ENCODE measurements at places on chromosomes 16 and 17.

DNA sequence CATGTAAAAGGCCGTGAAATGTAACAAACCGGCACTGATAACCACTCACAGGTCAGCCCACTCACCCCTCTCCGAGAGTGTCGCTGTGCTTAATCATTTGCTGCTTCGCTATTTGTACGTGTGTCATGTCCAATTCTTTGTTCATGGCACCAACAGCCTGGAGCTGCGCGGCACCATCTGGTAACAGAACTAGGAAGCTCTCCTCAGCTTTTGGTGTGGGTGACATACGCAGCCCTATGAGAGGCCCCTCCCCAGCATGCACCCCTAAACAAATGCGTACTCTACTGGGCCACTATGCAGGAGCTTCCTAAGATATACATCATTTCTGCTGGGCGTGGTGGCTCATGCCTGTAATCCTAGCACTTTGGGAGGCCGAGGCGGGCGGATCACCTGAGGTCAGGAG, 2.3 kb upstream of the PECAM1 start:
- DNase-seq: no peak

DNA sequence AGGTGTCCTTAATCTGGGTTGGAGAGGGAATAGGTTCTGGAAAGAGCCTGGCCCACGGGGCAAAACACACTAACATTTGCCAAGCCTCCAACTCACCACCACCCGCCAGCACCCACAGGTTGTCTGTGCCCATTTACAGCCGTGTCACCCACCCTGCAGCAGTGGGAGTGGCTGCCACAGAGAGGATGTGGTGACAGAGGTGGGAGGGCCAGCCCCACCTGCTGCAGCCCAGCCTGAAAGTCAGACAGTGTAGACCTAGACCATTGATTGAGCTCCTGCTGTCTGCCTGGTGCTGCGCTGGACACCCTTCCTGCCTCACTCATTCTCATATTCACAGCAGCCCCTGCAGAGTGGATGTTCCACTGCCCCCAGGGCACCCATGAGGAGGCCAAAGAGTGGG, 44.7 kb downstream of the IL21R start:
- DNase-seq: no peak

DNA sequence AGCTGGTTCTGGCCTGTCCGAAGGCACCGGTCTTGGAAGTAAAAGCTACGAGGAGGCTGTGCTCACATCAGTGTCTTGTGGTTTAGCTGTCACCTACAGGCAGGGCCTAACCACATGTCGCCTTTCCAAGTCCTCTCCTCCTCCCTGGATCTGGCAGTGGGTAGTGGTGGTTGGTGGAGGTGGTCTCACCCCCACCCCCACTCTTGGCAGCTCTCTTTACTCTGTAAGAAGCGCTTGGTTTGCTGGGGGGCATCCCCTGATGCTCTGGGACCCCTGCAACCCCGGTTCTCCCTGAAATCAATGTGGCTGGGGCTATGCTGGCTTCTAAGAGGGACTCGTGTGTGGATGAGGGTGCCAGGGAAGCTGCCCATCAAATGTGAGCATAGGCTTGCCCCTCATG, 68.3 kb downstream of the WIPI1 start:
- no peak for DNase-seq

- DNase-seq: no peak
Observed at GRCh38 chr17:80025796-80026195, 9.9 kb downstream of the TBC1D16 start.

GRCh38 chr17:65690626-65691310, 129.3 kb upstream of the AXIN2 start:
- no peak for DNase-seq

GRCh38 chr16:7998789-7999453, 591.4 kb downstream of the TMEM114 start:
- DNase-seq: no peak

DNA sequence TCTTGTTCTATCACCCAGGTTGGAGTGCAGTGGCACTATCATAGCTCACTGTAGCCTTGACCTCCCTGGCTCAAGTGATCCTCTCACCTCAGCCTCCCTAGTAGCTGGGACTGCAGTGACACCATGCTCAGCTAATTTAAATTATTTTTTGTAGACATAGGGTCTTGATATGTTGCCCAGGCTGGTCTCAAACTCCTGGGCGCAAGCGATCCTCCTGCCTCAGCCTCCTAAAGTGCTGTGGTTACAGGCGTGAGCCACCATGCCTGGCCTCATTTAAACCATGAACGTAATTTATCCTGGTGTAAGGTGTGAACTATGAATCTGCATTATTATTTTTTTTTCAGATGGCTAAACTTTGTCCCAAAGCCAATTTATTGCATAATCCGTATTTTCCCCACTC, 37.3 kb downstream of the LAT start:
- DNase-seq: no peak

- no peak for DNase-seq
Observed at GRCh38 chr17:80963812-80964543, 27.7 kb upstream of the CHMP6 start.

- no peak for DNase-seq
Observed at GRCh38 chr17:51833620-51834019, 324.9 kb downstream of the CA10 start.

- DNase-seq: no peak
Observed at GRCh38 chr16:89265647-89266046, 48.1 kb downstream of the ZNF778 start.

DNA sequence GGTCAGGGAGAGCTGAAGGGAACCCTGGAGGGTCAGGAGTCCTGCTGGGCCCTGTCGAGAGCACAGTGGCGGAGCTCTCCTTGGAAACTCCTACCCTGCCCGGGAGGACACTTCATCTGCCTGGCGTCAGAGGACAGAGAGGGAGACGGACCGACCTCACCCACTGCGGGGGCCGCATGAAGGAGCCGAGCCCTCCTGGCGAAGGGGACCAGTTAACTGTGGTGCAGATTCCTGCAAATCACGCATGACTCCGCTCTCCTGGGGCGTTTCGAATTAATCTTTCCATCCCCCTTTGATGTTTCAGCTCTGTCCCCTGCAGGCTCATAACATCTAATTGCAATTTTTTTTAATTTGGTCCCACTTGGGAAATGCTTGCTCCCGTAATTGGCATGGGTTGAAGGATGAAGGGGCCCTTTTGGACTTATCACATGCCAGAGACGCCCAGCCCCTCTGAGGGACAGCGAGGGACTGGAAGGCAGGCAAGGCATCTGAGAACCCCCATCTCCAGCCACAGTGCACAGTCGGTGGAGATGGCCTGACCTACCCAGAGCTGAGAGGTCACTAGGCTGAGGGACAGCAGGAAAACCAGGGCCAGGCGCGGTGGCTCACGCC, 26.5 kb downstream of the RPH3AL start:
- DNase-seq: no peak

- DNase-seq: no peak
Observed at GRCh38 chr17:79077587-79077986, 3.0 kb downstream of the ENGASE start.

DNA sequence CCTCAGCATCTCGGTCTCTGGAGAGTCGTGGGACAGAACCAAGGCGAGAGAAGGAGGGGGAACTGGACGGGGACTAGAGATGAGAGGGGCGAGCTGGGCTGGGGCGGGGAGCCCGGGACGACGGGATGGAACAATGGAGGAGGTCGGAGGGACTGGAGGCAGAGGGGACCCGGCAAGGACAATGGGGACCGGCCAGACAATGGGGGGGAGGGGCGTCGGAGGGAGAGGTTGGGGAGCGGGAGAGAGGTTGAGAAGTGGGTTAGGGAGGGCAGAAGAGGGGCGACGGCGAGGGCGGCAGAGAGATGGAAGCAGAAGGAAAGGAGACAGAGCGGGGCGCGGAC, 719 bp downstream of the NGFR start:
- no peak for DNase-seq

DNA sequence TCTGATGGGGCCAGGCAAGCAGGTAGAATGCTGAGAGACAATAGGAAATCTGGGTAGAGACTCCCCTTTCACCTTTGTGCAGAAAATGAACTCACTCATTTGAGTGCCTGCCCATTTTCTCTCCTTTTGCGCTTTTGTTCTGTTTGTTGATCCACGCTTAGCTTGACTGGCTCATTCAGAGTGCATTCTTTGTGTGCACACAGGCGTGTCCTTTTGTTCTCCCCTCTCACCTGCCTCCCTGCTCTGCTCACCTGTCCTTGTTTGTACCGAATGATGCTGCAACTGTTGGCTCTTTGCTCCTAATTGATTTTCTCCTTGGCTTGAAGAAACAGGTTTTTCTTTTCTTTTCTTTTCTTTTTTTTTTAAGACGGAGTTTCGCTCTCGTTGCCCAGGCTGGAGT, 15.8 kb downstream of the PGS1 start:
- DNase-seq: no peak

DNA sequence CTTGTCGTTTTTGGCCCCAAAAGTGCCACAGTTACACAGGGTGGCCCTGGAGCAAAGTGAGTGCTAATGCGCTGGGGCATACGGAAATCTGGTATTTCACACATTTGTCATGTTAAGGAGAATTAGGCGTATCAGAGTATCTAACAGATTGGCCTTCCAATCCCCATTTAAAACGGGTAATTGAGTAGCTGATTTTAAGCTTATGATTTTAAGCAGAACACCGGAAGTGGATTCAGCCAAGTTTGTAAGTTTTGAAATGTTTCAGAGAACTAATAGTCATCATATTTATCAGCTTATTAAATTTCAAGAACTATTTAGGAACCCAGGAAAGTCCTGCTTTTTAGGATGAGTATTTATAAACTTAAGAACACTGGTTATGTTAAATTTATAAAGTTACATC, 19.5 kb downstream of the LRRC75A start:
- DNase-seq: no peak

GRCh38 chr17:79341222-79341780, 266.7 kb downstream of the ENGASE start:
- no peak for DNase-seq

- no peak for DNase-seq
Observed at GRCh38 chr17:50028736-50029120, 27.2 kb upstream of the ITGA3 start.

DNA sequence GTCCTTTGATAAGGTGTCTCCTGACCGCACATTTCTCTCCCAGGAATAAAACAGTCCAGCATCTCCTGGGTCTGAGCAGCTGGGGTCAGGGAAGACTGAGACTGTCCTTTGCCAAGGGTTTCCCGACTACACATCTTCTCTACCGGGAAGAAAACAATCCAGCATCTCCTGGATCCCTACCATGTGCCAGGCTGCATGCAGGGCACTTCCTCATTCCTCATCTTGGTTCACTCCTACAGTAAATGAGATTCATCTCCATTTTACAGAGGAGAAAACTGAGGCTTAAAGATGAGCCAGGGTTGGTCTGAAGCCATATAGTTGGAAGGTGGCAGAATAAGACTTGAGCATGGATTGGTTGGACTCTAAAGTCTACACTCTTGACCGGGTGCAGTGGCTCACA, 36.7 kb downstream of the NOG start:
- no peak for DNase-seq

DNA sequence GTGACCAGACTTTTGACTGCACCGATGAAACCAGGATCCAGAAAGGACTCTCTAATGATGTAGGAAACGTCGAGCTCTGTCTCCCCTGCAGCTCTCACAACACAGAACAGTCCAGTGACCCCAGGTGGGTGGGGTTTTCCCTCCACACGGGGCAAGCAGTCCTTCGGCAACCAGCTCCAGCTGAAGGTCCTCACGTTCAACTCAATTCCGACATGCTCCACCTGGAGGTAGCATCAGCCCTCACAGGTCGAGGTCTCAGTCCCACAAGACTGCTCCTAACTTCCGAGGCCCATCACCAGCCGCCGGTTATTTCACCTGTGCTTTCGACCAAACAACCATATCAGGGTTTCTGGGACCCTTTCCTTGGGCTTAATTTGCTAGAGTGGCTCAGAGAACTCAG, 28.2 kb downstream of the ITGAE start:
- no peak for DNase-seq

DNA sequence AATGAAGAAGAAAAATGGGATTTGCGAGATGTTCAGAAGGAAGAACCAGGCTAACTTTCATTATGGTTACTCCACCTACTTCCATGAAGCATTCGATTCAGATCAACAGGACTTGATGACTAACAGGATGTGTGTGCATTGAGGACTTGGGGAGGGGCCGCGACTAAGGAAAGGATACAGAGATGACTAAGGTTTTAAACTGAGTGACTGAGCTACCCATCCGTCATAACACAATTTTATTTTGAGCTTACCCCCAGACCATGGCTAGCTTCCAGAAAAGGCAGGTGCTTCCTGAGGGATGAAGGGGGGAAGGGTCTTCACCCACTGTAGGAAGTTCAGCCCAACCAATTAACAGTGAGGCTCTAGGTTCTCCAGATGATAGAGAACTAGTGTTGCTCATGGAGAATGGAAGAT, 2.5 kb upstream of the CDYL2 start:
- peak; percentile 40 for DNase-seq

GRCh38 chr17:20114466-20114865, 105.3 kb downstream of the SPECC1 start:
- no peak for DNase-seq

GRCh38 chr16:77660311-77660710, 62.0 kb upstream of the NUDT7 start:
- DNase-seq: peak; percentile 33

- no peak for DNase-seq
Observed at GRCh38 chr16:53085369-53085843, 30.6 kb downstream of the CHD9 start.

DNA sequence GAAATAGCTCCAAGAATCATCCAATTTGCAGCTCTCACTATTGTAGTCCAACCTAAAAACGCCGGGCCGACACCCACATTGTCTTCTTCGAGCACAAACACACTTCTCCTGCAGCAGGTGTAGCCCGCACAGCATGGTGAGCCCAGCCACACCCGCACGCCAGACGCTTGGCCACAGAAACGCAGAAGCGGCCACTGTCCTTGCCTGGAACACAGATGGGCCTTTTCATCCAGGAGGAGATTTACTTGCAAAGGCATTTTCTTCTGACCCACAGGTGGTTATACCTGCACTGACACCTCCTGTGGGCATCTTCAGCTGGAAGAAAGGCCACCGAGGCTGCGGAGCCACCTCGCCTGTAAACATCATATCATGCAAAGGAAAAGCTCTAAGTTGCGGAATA, 98.4 kb downstream of the ADCY9 start:
- no peak for DNase-seq

GRCh38 chr17:78736526-78737079, 45.5 kb downstream of the CYTH1 start:
- peak; percentile 96 for DNase-seq

DNA sequence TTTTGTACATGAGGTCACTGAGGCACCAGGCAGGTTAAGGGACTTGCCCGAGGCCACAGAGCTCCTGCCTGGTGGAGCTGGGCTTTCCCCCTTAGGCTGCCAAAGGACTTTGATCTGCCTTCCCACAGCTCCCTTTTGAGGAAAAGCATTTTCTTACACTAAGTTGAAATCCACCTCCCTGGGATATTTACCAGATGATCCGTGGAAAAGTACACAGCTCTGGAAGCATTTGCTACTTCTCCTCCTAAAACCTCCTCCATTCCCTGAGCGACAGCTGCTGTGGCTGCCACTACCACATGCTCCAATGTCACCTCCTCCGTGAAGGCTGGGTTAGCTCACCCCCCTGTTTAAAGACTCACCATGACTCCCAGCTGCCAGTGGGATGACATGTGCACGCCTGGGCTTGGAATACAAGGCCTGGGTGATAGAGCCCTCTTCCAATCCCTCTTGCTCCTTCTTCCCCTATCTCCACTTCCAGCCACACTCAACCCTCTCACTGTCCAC, 1.2 kb upstream of the MPRIP start:
- no peak for DNase-seq

GRCh38 chr17:72887917-72888316, 204.6 kb downstream of the SLC39A11 start:
- DNase-seq: no peak

- DNase-seq: no peak
Observed at GRCh38 chr17:56514899-56515298, 78.6 kb upstream of the NOG start.

Data from Kasumi-1 (cell line).